Activated T-cell treated with anti-CD3 and anti-CD28 coated beads for 1 hour (primary cell): ENCODE measurements at places on chromosomes 5 and 9.

DNA sequence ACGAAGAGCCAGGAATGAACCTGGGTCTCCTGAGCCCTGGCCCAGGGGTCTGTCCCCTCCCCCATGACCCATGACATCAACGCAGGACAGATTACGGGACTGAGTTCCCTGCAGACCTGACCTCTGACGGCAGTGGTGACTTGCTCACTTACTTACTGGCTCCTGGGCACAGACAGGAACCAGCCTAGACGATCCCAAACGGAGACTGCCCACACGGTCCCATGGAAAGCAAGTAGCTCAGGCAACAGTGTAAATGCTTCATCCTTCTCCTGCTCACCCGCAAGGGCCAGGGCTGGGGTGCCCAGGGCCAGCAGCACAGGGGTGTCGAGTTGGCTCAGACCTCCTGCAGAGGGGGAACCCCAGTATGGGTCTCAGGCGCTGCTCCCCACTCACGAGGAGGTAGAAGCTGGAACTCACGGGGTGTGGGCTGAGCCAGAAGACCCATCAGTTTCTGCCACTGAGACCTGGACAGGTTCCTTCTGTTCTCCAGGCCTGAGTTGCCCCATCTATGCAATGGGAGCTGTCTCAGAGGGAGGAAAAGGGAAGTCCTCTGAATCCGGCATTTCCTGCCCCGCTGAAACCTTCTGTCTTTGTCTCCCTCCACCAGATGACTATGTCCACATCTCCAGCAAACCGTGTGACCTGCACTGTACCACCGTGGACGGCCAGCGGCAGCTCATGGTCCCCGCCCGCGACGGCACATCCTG, 5.6 kb downstream of the ADAMTSL2 start:
- no peak for DNase-seq

DNA sequence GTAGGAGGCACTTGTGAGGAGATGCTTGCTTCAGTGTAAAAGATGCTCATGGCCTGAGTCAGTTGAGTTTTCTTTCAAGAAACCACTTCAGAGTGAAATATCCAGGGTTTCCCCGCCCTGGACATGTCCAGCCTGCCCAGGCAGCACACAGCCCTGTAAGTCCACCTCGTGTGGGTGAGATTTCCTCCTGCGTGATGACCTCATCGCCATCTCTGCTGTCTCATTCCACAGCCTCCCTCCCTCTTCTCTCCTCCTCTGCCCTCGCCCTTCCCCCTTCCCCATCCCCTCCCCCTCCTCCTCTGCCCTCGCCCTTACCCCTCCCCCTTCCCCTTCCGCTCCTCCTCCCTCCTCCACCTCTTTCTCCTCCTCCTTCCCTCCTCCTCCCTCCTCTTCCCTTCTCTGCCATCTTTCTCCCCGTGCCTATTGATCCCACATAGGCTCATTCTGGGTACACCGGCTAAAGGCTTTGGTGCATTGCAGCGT, 34.0 kb upstream of the NCS1 start:
- no peak for DNase-seq

GRCh38 chr5:17415321-17415758, 82.7 kb upstream of the TAF11L2 start:
- no peak for DNase-seq

GRCh38 chr5:134145041-134145757, 30.7 kb downstream of the TCF7 start:
- no peak for DNase-seq

GRCh38 chr5:31169379-31169778, 24.1 kb upstream of the CDH6 start:
- DNase-seq: no peak

GRCh38 chr5:82147860-82148573, 130.1 kb downstream of the RPS23 start:
- DNase-seq: no peak

DNA sequence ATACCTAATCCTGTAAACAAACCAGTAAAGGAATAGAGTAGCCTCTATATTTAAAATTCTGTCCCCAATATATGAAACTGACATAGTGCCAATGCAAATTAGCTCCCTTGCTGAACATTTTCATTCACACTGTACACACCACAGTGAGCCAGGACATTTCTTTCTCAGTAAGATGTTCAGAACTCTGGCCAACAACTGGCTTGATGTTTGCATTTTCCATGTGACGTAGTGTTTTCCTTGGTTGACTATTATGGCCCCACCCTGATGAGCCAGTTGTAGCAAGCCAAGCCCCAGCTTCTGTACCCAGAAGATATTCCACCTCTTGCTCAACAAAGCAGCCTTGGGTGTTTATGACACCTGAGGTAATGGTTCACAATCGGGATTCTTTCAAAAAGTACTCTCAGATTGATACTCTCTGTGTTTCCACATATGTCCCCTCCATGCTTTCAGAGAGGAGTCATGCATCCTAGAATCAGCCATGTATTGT, 17.7 kb upstream of the ANXA1 start:
- DNase-seq: no peak

DNA sequence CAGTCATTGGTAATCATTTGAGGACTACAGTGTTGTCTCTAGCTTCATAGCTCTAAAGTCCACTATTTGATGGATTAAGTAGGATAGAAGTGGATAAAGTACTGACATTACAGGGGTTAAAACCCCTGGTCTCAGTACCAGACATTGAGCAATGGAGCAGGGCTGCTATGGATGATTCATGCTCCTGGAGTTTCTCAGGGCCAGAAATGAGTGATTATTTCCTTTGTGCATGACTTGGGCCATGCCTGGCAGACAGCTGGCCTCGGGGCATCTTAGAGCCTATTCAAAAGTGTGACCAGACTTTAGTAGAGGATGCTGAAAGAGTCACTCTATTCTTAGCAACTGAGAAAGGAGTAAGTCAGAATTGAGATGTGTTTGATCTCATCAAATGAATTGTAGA, 350.7 kb upstream of the TLE4 start:
- DNase-seq: no peak

DNA sequence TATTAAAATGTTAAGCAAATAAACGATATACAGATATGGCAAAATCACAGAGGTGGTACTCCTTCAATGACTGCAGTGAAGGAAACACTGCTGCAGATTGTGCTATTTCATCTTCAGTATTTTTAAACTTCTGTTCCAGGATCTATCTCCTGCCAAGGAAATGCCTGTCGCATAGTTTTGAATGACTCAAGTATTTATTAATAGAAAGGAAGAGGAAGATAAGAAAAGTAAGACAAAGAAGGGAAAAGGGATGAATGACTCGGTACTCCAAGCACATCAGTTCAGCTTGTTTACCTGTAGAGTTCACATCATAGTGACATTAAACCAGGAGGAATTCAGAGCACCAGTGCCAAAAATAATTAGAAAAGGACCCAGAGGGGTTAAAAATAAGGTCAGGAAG, 5.1 kb upstream of the GPX8 start:
- no peak for DNase-seq
